ENCODE measurements at places on chromosomes 13 and 19. TPM values are rescaled to one million over a fixed set of nuclear protein-coding genes. Genes with fewer than 3 reads are reported as not detected.
A peak's percentile ranks its signal among the peaks of the same experiment; 100 is the strongest.

GRCh38 chr19:29119590-29119989 is 93.4 kb downstream of the UQCRFS1 start:
- DNase-seq: no peak

- no peak for DNase-seq
These were observed 135.5 kb downstream of the IRS2 start for GRCh38 chr13:109650861-109651260.

AP1M2 gene
- total RNA-seq: 172 TPM

SIGLECL1 gene
- total RNA-seq: not detected

GRCh38 chr13:67224148-67224846 is 5.8 kb downstream of the PCDH9 start:
- DNase-seq: peak; percentile 57

GRCh38 chr13:113532156-113532806 is 41.8 kb upstream of the DCUN1D2 start:
- no peak for DNase-seq

- DNase-seq: no peak
These were observed 16.1 kb downstream of the NKPD1 start for GRCh38 chr19:45144431-45145269.

DNA sequence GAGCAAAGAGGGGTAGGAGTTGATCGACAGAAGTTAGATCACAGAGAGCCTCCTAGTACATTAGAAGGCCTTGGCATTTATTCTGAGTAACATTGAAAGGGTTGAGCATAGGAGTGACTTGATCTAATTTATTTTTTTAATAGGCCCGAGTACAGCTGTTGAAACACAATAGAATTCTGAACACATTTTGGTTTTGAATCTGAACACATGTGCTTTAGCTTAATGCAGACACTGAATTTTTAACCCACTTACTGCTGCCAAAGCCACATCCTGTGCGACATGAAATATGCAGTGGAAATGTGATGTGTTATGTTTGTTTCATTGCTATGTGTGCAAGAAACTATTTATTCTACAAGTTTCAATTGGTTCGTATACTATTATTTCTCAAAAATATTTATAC is 1505.9 kb downstream of the PCDH9 start:
- DNase-seq: no peak

SRRM5 gene
- total RNA-seq: 0.57 TPM

GRCh38 chr13:40660141-40660664 is 6.2 kb downstream of the FOXO1 start:
- no peak for DNase-seq

PRRG2 gene
- 20.2 TPM for total RNA-seq

COX7A1 gene
- 8.2 TPM for total RNA-seq

GRCh38 chr13:20495087-20496023 is 30.3 kb downstream of the CRYL1 start:
- peak; percentile 74 for DNase-seq

PNMA8A gene
- 0.35 TPM for total RNA-seq

DNA sequence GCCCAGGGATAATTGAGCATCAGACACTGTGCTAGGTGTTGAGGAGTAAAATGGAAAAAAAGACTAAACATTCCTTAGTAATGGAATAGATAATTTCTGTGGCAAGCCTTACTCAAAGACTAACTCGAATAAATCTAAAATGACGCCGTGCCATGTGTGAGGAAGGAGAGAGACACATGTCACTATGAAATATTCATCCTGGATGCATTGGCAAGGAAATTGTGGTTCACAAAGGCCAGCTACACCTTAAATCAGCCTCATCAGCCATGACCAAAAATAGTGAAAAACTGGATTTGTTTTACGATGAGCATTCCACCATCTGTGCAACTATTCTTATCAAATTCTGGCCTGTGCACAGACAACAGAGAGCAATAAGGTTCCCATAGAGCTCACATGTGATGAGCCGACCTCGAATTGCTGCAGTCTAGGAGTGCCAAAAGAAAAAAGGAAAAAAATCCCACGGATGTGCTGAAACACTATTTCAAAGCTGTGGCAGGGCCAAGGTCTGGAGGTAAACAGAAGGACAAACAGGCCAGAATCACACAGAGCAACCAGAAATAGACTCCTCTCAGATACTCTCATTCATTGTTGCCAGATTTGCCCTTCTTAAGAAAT is 505.7 kb downstream of the EFNB2 start:
- no peak for DNase-seq

DNA sequence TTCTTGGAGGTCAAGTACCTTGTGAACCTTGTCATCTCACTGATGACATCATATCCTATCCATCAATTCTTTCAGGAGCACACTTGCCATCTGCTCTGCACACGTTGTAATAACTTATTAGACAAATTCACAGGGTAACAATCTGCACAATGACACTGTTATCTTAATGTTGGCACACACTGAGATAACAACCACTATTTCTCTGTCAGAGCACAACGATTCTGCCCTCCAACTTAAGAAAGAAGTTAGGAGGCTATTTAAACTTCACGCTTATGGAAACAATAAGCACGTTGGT is 351.3 kb downstream of the DACH1 start:
- DNase-seq: no peak

DNA sequence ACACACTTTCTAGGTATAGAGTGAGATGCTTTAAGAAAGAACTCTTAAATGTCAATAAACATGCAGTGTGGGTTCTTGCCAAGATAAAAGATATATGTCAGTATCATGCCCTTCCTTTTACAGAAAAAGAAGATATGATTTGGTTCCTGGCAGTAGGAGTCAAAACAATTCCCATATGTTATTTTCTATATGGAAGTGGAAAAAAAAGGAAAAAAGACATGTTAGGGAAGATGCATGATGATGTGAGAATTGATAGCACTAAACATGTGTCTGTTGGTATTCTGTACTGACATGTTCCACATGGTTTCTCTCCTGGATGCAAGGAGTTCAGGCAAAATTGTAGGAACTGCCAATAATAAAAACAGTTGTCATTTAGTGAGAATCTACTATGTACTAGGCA is 318.8 kb upstream of the DACH1 start:
- DNase-seq: no peak

- no peak for DNase-seq
These were observed 2.7 kb upstream of the REXO1 start for GRCh38 chr19:1850809-1851653.

DNA sequence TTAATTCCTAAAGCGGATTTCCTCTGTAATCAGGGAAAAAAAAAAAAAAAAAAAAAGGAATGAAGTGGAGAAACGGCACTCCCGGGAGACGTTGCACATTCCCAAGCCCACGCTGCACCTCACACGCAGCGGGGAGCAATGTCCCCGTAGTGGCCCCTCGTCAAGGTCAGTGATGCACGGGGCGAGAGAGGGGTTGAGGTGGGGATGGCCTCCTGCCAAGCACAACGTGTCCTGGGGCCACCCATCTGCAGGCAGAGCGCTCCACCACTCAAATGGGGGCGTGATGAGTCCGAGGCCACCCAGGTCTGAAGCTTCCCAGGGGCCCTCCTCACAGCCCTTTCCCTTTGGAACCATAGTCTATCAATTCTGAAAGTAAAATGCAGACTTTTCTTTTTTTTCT is 15.1 kb downstream of the PLK5 start:
- no peak for DNase-seq

DNA sequence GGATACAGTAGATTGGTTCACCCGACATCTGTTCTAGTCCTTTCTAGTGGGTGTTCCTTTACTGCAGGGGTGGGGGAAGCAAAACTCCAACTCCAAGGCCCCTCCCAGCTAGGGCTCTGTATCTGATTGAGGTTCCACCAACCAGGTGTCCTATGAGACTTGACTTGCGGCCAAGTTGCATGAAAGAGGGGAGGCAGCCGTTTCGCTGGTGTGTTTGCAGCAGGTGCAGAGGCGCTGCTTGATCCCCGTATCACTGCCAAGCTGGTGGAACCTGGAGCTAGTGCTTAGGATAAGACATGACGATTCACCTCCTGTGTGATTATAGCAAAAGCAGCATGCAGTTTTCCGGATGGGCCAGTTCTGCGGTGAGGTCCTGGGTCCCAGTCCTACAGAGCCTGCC is 338.2 kb downstream of the UQCRFS1 start:
- DNase-seq: no peak

DNA sequence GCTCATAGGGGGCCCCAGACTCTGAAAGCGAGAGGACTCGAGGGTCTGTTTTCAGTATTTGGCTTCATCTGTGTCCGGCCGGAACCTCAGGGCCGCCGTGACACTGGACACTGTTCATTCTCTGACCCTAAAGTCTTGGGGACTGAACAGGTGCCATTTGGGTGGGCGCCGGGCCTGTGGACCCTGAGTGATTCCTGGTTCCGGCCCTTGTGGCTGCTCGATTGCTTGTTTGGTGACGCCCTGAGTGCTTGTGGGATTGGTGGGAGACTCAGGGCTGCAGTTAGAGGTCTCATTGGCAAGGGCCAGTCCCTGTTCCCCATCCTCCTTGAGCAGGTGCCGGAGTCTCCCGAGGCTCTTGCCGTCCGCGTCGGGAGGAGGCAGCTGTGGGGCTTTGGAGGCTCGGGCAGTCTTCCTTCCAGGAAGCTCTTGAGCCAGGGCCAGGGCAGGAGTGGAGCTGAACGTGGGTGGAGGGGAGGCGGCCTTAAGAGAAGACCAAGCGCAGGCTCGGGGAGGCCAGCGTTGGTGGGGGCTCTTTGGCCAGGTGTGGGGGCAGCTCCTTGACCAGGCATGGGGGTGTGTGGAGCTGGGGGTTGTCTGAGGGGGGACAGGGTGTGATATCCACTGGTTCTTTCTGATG is 4.7 kb downstream of the PTBP1 start:
- no peak for DNase-seq

AP2S1 gene
- total RNA-seq: 208 TPM

DNA sequence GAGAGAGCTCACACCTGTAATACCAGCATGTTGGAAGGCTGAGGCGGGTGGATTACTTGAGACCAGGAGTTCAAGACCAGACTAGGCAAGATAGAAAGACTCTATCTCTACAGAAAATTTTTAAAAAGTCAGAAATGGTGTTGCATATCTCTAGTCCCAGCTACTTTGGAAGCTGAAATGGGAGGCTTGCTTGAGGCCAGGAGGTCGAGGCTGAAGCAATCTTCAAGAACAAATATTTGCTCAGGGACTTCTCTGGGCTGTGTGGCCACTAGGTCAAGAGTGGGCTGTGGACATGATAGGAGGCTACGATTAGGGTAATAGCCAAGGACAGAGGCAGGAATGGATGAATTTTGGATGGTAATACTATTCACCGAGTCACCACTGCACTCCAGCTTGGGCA is 135.8 kb upstream of the PEG3 start:
- no peak for DNase-seq

DNA sequence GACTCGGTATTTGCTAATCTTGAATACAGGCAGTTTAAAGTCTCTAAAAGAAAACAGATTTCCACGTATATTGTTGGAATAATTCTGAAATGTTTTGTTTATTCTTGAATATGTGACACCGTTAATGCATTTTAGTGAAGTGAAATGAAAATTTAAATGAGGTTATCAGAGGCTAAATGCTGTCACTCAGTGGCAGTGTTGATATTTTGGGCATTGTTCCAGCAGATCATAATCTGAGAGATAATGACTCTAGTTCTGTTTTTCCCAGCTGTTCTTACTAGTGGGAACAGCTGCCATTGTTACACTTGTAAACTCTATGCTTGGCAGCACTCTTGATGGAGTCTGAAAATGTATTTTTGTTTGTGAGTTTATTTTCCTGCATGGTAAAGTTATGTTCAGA is 365.6 kb upstream of the SLC10A2 start:
- DNase-seq: no peak

DNA sequence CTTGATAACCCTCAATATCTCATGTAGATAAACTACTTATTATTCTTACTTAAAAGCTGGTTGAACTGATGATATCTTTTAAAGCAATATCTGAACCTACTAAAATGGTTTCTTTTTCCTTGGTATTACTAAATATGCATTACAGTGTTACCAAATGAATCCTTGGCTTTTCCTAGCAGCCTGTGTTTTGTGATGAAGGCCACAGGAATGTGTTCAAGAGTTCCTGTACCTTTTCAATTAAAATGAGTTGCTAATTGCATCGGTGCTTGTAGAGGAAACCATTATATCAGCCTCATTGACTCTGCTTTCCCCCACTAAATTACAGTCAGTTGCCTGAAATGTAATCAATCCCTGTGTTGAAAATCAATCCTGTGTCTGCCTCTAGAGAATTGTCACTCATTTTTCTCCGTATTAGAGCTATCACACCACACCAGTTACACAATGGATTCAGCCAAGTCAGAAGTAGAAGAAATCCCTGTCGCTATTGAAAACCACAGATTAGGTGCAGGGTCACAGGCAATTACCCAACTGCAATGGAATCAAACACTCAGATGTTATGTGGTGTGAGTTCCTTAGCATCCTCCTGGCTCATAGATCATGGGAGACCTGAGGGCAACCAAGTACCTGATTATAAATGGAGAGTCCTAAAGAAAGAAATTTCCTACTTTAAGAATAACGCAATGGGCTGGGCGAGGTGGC is 13.3 kb downstream of the FAM216B start:
- no peak for DNase-seq

Measured in colonic mucosa (tissue), 4 donors.